ENCODE measurements at places on chromosomes 4 and X. TPM values are rescaled to one million over a fixed set of nuclear protein-coding genes. Genes with fewer than 3 reads are reported as not detected.

Gene XAGE2
- total RNA-seq = not detected

Gene C4orf17
- not detected for total RNA-seq

Gene LRAT
- not detected for total RNA-seq

GRCh38 chr4:16617435-16617834 is 281.0 kb downstream of the LDB2 start:
- no peak for DNase-seq

Gene NLRP2B
- not detected for total RNA-seq

GRCh38 chr4:159425737-159426305 is 322.9 kb downstream of the RAPGEF2 start:
- no peak for DNase-seq
